Ureter (tissue), 1 donor: ENCODE measurements at places on chromosomes 2 and 18. TPM values are rescaled to one million over a fixed set of nuclear protein-coding genes. Genes with fewer than 3 reads are reported as not detected.

Gene UGT1A8
- total RNA-seq, result 4.4 TPM

Gene ZSWIM2
- total RNA-seq, result not detected

Gene HS6ST1
- 56.0 TPM for total RNA-seq

Gene NDUFB3
- total RNA-seq, result 83.9 TPM

Gene COA5
- total RNA-seq, result 39.4 TPM

Gene WDR35
- 20.6 TPM for total RNA-seq

Gene TGFBRAP1
- total RNA-seq, result 22.9 TPM

Gene TWIST2
- total RNA-seq, result 12.9 TPM

Gene REG3G
- total RNA-seq, result not detected

Gene CPO
- not detected for total RNA-seq
